ENCODE measurements at places on chromosomes 4 and X. TPM values are rescaled to one million over a fixed set of nuclear protein-coding genes. Genes with fewer than 3 reads are reported as not detected.

The ANK2 gene
- 53.1 TPM for total RNA-seq

GRCh38 chr4:139018501-139018900 is 2.9 kb downstream of the NOCT start:
- DNase-seq, result peak; percentile 65

The CACNA1F gene
- total RNA-seq, result not detected

- peak; percentile 55 for DNase-seq
Observed at GRCh38 chrX:37350034-37350365, 836 bp downstream of the PRRG1 start.

The CT45A3 gene
- not detected for total RNA-seq

DNA sequence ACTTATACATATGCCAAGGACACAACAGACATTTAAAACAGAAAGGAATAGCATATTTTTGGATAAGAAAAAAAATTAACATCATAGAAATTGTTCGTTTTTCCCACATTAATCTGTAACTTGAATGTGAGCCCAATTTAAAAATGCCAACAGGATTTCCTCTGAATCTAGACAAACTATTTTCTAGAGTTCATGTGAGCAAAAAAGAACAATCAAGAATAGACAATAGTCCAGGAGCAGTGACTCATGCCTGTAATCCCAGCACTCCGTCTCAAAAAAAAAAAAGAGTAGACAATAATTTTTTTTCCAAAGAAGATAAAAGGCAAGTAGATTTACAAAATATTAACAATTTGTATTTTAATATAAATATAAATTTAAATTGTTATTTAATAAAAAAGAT is 73.7 kb upstream of the DUSP21 start:
- DNase-seq, result peak; percentile 23

The COX18 gene
- total RNA-seq, result 29.8 TPM

The MED28 gene
- total RNA-seq, result 4.8 TPM

GRCh38 chr4:169998981-169999380 is 27.2 kb downstream of the MFAP3L start:
- no peak for DNase-seq

DNA sequence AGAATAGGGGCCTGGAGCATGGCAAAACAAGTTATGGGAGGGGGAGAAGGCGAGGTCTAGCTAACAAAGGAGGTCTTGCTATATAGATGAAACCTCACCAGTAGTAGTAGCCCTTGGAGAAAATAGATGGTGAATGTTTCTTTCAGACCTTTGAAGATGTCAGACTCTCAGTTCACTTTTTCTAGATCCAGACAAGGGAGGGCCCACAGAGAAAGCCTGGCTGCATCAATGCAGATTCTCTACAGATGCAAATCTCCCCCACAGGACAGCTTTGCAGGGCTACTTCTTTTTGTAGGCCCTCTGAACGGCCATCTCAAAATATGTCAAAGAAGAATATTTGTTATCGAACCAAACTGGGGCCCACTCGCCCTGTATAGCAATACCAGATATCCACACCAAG is 159.7 kb downstream of the ANK2 start:
- DNase-seq, result no peak

- DNase-seq, result no peak
Observed at GRCh38 chr4:116724249-116724648, 361.1 kb downstream of the TRAM1L1 start.

The UGT2B15 gene
- not detected for total RNA-seq
